ENCODE measurements at places on chromosomes 13 and 19.

DNA sequence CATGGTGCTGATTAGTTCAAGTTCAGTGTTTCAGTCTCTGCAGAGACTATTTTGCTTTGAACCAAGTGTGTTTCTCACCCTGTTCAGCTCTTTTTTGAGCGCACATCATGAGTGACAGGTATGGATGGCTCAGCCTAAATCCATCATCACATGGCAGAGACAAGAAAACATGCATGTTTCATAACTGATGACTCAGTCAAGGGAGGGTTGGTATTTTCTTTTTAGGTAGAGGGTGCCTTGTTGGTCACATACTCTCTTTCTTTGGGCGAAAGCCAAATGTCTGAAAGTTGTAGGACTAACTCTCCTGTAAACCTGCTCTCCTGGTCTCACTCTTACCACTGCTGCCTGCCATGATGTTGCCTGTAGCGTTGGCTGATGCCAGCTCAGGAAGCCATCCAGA lies 48.1 kb upstream of the RAP2A start:
- no peak for DNase-seq

- DNase-seq = no peak
These were observed 453.2 kb downstream of the KLF12 start for GRCh38 chr13:73681015-73681414.

DNA sequence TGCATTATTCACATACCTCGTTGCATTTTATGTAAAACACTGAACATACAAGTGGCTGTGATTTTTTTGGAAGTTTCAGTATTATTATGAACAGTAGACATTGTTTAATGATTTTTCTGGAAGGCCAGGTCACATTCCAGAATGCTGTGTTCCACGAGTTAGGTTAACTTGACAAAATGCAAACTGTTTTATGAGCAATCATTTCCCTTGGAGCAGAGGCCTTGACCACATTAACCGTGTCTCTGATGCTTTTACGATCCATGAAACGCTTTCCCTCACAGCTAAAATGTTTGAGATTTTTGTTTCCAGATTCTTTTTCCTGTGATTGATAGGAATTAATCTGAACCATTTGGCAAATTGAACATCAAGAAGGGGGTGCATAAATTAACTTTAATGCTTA lies 57.8 kb downstream of the MBNL2 start:
- no peak for DNase-seq

- DNase-seq = no peak
These were observed 693.7 kb downstream of the UQCRFS1 start for GRCh38 chr19:28519218-28519779.

GRCh38 chr13:26821672-26822071 lies 61.1 kb upstream of the GPR12 start:
- DNase-seq = no peak

DNA sequence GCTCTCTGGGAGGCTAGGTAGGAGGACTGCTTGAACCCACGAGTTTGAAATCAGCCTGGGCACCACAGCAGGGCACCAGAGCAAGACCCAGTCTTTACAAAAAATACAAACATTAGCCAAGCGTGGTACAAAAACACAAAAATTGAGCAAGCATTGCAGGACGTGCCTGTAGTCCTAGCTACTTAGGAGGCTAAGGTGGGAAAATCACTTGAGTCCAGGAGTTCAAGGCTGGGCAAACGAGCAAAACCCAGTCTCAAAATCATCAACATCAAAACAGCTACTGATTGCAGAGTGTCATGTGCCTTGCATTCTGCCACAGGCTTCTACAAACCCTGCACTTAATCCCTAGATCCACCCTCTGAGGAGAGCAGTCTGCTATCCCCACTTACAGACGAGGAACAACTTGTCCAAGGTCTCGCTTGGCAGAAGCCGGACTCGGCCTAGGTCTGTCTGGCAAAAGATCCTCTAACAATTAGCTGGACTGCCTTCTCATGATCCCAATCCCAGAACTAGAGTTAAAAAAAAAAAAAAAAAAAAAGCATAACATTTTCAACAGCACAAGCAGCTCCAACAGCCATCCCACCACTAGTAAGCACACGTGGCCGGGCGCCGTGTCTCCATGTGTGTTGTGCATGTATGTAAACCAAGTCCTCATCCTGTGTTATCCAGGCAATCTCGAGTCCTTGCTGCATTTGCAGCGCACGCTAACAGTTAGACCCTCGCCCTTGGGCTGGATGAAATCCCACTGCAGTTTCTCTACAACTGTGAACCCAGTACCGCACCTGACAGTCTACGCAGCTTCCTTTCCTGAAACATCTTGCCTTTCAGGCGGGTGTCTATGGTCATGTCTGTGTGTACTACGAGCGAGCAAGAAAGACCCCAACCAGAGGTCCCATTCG lies 2.0 kb downstream of the PPP6R1 start:
- DNase-seq = no peak

GRCh38 chr13:26956522-26957142 lies 196.0 kb upstream of the GPR12 start:
- DNase-seq = no peak

- no peak for DNase-seq
These were observed 14.6 kb downstream of the NACC1 start for GRCh38 chr19:13132471-13133180.

GRCh38 chr19:10603873-10604459 lies 16.9 kb upstream of the AP1M2 start:
- DNase-seq = no peak

- DNase-seq = no peak
These were observed 5.0 kb upstream of the JUNB start for GRCh38 chr19:12786141-12786870.

DNA sequence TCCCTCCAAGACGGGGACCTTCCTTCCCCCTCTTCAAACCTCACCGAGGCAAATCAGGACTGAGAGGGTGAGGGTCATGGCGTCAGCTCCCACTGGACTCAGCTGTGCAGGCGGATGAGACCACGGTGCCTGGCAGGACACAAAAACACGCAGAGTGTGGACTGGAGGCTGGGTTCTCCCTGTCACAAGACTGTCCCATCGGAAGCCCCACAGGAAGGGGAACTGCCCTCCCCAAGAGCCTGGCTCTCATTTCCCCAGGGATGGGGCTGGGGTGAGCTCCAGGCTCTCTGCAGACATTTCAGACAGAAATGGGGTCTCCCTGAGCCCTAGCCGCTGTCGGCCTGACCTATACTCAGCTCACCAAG lies at the start of gene LILRB5:
LILRB5 (minus strand) TSS at position 158 of the 365 bp plus-strand sequence; CDS start at position 78, 80 bp downstream.
- no peak for DNase-seq

GRCh38 chr13:100818711-100819110 lies 144.1 kb upstream of the TMTC4 start:
- DNase-seq = peak; percentile 78

GRCh38 chr19:10238172-10238783 lies 7.1 kb upstream of the S1PR2 start:
- DNase-seq = peak; percentile 86

DNA sequence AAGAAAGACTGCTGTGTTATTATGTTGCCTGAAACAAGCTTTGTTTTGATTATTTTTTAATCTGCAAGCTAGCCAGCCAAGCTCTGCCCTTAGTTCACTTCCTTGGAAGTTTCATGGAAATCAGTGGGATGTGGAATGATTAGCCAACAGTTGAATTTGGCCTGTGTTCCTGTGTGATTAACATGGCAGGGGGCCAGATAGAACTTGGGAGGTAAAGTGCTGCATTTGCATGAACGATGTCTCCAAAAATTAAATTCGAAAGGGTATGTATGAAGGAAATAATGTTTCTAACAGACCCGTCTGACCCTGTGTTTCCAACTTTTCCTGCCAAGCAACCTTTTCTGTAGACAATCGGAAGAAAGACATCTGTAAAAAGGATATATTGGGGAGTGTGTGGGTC lies 32.2 kb downstream of the UFM1 start:
- DNase-seq = no peak

DNA sequence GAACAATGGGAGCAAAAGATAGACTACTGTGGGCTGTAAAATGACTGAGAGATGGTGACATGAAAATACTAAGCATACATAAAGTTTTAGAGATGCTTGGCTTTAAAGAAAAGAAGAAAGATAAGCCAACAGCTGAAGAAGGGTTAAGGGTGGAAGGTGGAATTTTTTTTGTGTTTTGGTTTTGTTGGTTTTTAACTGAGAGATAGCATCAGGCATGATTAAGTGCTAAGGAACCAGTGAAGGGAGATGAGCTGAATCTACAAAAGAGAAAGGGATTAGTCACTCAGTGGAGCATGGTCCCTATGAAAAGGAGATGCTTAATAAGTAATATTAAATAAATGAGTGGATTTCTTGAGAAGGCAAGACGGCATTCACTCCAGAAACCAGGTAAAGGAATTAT lies 12.5 kb upstream of the TBC1D4 start:
- no peak for DNase-seq

GRCh38 chr19:5321066-5321642 lies 19.5 kb downstream of the PTPRS start:
- DNase-seq = no peak

DNA sequence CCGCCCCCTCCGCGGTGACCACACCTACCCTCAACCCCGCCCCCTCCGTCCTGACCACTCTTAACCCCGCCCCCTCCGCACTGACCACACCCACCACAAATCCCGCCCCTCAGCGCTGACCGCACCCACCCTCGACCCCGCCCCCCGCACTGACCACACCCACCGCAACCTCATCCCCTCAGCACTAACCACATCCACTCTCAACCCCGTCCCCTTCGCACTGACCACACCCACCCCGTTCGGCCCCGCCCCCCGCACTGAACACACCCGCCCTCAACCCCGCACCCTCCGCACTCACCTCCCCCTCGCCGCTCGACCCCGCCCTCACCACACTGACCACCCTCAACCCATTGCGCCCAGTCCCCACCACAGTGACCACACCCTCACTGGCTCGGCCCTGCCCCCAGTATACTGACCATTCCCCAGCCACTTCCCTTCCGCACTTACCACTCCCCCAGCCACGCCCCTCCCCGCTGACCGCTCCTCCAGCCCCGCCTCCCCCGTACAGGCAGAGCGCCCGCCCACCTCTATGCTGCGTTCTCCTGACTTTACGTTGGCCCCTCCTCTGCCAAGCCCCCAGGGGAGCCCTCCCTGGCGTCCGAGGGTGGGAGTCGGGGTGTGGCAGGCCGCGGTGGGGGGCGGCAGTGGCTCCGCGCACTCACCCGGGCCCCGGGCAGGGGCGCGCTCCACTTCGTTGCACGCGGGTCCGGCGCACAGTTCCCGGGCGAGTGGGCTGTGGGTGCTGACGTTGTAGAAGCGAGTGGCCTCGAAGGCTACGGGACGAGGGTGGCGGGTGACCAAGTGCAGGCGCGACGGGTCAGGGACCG lies 8.4 kb downstream of the F2RL3 start:
- no peak for DNase-seq

DNA sequence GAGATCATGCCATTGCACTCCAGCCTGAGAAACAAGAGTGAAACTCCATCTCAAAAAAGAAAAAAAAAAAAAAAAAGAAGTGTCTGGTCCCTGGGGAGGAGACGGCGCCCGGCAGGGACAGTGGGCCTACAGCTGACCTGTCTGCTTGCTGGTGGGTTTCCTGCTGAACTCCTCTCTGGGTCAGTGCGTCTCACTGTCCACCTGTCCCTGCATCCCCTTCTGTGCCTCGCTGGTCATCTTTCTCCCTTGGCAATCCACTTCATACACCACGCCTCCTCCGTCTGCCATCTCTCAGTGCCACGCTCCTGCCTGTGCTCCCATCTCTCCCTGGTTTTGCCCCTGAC lies 63.4 kb downstream of the ACSBG2 start:
- DNase-seq = no peak

- DNase-seq = no peak
These were observed 16.6 kb downstream of the RASA3 start for GRCh38 chr13:114115796-114116195.

DNA sequence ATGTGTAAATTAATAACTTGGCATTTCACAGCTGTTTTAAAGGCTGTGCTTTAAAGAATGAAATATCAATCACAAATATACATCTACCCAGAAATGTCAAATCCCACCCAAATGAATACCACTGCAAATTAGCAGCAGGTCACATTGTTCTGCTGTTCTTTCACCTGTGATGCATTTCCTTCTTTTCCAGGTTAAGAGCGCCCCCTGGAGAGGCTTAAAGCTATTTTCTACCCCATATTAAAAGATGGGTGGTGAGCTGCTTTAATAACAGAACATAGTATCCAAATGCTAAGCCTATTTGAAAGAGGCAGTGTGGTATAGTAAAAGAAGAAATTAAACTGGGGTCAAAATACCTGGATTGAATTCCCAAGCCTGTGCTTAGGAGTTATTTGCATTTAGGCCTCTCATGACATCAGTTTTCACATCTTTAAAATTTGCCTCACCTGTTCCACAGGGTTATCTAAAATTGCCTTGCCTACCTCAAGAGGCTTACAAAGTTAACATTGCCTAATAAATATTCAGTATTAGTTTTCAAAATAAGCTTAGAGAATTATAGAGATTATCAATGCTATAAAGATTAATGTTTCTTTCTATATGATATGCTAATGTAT lies 396.9 kb upstream of the SLITRK5 start:
- no peak for DNase-seq

- no peak for DNase-seq
These were observed 32.7 kb upstream of the ZNF254 start for GRCh38 chr19:24054044-24054935.

All from NCI-H446 treated with DMSO at 0.1 percent for 48 hours (cell line).